ENCODE measurements at places on chromosomes 6 and 20. TPM values are rescaled to one million over a fixed set of nuclear protein-coding genes. Genes with fewer than 3 reads are reported as not detected.

TULP1 gene
- 1.3 TPM for total RNA-seq

DNA sequence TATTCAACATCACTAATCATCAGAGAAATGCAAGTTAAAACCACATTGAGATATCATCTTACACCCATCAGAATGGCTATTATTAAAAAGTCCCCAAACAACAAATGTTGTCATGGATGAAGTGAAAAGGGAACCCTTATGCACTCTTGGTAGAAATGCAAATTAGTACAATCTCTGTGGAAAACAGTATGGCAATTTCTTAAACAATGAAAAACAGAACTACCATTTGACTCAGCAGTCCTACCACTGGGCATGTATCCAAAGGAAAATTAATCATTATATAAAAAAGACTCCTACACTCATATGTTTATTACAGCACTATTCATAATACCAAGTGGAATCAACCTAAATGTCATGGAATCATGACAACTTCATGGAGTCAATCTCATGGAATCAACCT, 611.3 kb upstream of the GJE1 start:
- DNase-seq = no peak
- no peak overlapping the region for H3K4me3 ChIP-seq
- no peaks in the 10 kb centered on the region for H3K36me3 ChIP-seq
- H3K4me1 ChIP-seq = no peaks in the 10 kb centered on the region

DNA sequence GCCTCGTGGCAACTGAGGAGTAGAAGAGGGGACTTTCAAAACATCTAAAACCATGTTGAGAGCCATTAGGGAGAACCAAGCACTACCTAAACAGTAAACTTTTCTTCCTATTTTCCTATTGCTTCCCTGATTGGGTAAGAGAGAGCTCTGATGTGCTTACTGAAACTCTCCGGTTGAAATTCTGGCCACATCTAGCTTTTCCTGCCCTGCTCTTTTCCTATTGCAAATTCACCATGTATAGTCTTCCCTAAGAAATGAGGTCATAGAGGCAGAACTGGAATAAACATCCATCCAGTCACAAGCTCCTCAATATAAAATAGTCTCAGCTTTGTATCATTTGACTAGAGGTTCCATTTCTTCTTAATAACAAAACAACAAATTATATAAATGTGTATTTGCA, 199.5 kb upstream of the CNR1 start:
- H3K4me1 ChIP-seq = peaks cover 10% of the 10 kb centered on the region
- no peak for DNase-seq
- no peaks in the 10 kb centered on the region for H3K36me3 ChIP-seq
- H3K4me3 ChIP-seq = no peak overlapping the region
- no peaks in the 10 kb centered on the region for H3K27me3 ChIP-seq

DNA sequence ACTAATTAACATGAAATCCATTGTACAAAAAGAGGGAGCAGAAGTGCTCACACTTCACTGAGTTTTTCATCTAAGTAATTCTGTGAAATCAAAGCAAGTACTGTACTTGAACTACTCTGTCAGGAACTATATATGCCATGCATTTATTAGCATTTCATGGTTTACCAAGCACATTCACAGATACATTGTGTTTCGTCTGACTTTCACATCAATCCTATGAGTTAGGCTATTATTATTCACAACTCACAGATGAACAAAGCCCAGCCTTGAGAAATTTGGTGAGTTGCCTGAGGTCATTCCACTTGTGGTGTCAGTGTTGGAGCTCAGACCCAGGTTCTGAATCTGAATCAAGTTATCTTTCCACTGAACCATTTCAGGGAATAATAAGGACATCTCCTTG, 33.7 kb upstream of the TENT5A start:
- no peaks in the 10 kb centered on the region for H3K36me3 ChIP-seq
- DNase-seq = no peak
- no peak overlapping the region for H3K4me3 ChIP-seq
- no peak overlapping the region for H3K27ac ChIP-seq
- H3K4me1 ChIP-seq = peaks cover 35% of the 10 kb centered on the region

GLP1R gene
- total RNA-seq = 3.7 TPM

- H3K4me3 ChIP-seq = peak overlapping the region; percentile 95
Observed at GRCh38 chr6:159693894-159694545, 979 bp upstream of the SOD2 start.

- DNase-seq = peak; percentile 50
- H3K4me3 ChIP-seq = no peak overlapping the region
- H3K36me3 ChIP-seq = no peaks in the 10 kb centered on the region
- no peaks in the 10 kb centered on the region for H3K27me3 ChIP-seq
- peaks cover 10% of the 10 kb centered on the region for H3K4me1 ChIP-seq
- peak overlapping the region; percentile 60 for H3K27ac ChIP-seq
Observed at GRCh38 chr20:57323034-57323433, 6.6 kb upstream of the SPO11 start.

DNA sequence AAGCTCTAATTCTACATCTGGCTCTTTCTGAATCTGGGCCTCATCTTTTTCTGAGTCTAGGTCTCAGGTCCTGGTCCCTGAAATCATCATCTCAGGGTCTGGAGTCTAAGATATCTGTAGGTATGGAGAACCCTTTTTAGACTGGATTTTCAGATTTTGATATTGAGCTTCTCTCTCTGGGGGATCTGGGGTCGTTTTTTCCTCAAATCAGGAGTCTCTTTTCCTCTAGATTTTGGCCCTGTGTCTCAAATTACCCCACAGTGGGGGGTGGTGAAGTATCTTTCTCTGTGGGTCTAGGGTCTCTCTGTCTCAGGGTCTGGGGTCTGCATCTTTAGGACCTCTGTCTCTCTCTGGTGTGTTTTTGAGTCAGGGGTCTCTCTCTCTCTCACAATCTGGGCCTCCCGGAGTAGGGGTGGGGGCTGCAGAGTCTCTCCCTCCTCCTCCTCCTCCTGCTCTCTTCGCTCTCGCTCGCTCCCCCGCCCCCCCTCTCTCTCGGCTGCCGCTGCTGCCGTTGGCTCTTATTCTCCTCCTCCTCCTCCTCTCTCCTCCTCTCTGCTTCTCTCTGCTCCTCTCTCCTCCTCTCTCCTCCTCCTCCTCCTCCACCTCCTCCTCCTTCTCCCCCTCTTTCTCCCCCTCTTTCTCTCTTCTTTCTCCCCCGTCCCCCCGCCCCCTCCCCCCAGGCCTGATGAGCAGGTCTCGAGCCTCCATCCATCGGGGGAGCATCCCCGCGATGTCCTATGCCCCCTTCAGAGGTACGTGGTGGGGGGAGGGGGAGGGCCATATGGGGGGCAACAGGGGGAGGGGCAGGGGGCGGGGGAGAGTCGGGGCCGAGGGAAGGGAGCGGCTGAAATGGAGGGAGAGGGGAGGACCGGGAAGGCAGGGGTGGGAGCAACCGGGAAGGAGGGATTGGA, at the start of gene SYNGAP1:
Gene SYNGAP1, plus strand, starts transcription at position 486 of the 911 bp plus-strand sequence. Its CDS starts 200 bp downstream, at position 686.
- H3K36me3 ChIP-seq = peaks cover 9% of the 10 kb centered on the region
- peaks cover 45% of the 10 kb centered on the region for H3K4me1 ChIP-seq
- peak within 1 kb of the TSS; percentile 98 for H3K4me3 ChIP-seq
- H3K27me3 ChIP-seq = no peaks in the 10 kb centered on the region
- peak within 1 kb of the TSS; percentile 98 for H3K27ac ChIP-seq

MEP1A gene
- total RNA-seq = not detected

DNA sequence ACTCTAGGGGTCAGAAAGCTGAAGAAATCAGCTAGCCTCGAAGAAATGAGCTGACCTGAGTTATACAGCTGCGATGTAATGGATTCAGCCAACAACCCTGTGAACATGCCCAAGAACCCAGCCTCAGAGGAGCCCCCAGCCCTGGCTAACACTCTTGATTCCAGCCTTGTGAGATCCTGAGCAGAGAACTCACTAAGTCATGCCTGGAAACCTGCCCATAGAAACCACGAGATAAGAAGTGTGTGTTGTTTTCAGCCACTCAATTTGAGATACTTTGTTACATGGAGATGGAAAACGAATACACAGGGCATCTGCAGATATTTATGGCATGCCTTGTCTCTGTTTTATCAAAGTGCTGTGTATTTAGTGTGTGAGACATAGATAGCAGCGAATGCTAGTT, 265.2 kb downstream of the QKI start:
- no peaks in the 10 kb centered on the region for H3K4me1 ChIP-seq
- H3K36me3 ChIP-seq = no peaks in the 10 kb centered on the region
- H3K4me3 ChIP-seq = no peak overlapping the region
- DNase-seq = no peak

GRCh38 chr6:159973406-159973805, 4.5 kb downstream of the IGF2R start:
- H3K36me3 ChIP-seq = no peaks in the 10 kb centered on the region
- H3K27ac ChIP-seq = no peak overlapping the region
- peaks cover 63% of the 10 kb centered on the region for H3K4me1 ChIP-seq

DNAH8 gene
- total RNA-seq = not detected

APOM gene
- total RNA-seq = 1.2 TPM

- H3K36me3 ChIP-seq = no peaks in the 10 kb centered on the region
- no peak for DNase-seq
- H3K4me3 ChIP-seq = peak overlapping the region; percentile 68
- H3K27ac ChIP-seq = no peak overlapping the region
- no peaks in the 10 kb centered on the region for H3K27me3 ChIP-seq
Observed at GRCh38 chr20:43515628-43516027, 8.1 kb downstream of the L3MBTL1 start.

DNA sequence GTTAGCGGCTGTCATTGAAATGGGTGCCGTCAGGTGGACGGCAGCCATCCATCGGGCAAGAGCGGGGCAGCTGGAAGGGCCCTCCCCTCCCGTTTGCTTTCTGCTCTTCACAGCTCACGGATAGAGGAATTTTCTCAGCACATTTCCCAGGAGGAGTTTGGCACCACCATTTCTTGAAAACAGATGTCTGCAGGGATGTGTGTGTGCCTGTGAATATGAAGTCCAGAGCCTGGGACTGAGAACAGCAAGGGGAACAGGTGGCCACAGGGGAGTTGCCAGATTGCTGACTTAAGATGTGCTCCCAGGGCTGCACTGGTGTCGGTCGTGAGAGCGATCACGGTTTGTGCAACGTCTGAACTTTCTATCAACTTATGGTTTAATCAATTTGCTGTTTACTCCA, 22.1 kb upstream of the ECI2 start:
- no peaks in the 10 kb centered on the region for H3K36me3 ChIP-seq
- no peak for DNase-seq
- H3K4me3 ChIP-seq = no peak overlapping the region
- H3K4me1 ChIP-seq = no peaks in the 10 kb centered on the region
- no peak overlapping the region for H3K27ac ChIP-seq

DNA sequence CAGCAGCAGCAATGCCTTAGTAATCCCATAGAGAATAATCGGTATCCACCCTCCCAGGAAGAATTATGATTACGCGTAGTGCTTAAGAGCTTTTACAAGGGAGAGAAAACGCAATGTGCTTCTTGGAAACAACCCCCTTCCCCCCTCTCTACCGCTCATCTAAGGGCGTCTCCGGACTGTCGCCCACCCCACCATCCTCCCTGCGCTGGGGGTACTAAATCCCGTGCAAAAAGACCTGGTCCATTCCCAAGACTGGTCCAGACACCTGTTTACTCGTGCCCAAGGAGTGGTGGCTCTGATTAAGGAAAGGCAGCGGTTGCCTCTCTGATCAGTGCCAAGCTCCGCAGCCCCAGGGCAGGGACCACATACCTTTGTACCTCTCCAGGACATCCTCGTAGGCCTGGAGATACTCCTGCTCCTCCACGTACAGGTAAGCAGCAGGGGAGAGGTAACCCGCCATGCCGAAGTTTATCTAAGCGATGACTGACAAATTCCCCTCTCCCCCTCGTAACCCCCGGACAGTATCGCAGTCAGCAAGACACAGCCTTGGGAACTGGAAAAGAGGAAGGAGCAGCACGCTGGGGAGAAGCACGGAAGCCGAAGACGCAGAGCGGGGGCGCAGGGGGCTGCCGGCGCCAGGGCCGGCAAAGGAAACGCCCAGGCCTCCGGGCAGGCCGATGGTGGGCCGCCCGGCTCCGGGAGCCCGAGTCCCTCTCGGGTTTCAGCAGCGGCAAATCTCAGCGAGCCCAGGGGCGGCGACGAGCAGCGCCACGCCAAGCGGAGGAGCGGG, 112.0 kb upstream of the BEND6 start:
- H3K27ac ChIP-seq = peak overlapping the region; percentile 90
- H3K4me1 ChIP-seq = peaks cover 73% of the 10 kb centered on the region
- H3K4me3 ChIP-seq = peak overlapping the region; percentile 87
- no peaks in the 10 kb centered on the region for H3K27me3 ChIP-seq
- H3K36me3 ChIP-seq = no peaks in the 10 kb centered on the region

- no peaks in the 10 kb centered on the region for H3K36me3 ChIP-seq
- H3K4me3 ChIP-seq = no peak overlapping the region
- H3K27me3 ChIP-seq = no peaks in the 10 kb centered on the region
- peak; percentile 50 for DNase-seq
- peak overlapping the region; percentile 84 for H3K27ac ChIP-seq
Observed at GRCh38 chr20:49990271-49990720, 7.5 kb downstream of the SNAI1 start.

DNA sequence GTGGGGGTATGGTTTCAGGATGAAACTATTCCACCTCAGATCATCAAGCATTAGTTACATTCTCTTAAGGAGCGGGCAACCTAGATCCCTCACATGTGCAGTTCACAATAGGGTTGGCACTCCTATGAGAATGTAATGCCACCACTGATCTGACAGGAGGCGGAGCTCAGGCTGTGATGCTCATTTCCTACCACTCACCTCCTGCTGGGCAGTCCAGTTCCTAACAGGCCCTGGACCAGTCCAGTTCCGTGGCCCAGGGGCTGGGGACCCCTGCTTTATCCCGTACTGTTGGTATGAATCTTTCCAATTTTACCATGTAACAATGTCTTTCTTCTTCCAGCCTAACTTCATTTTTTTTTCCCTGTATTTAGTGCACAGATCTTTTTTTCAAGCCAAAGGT, 94.9 kb downstream of the OGFRL1 start:
- no peak for DNase-seq
- no peaks in the 10 kb centered on the region for H3K27me3 ChIP-seq
- peaks cover 19% of the 10 kb centered on the region for H3K4me1 ChIP-seq
- no peak overlapping the region for H3K27ac ChIP-seq

PRSS16 gene
- total RNA-seq = 11.8 TPM

RHAG gene
- not detected for total RNA-seq

GTF2H4 gene
- 46.5 TPM for total RNA-seq

DNA sequence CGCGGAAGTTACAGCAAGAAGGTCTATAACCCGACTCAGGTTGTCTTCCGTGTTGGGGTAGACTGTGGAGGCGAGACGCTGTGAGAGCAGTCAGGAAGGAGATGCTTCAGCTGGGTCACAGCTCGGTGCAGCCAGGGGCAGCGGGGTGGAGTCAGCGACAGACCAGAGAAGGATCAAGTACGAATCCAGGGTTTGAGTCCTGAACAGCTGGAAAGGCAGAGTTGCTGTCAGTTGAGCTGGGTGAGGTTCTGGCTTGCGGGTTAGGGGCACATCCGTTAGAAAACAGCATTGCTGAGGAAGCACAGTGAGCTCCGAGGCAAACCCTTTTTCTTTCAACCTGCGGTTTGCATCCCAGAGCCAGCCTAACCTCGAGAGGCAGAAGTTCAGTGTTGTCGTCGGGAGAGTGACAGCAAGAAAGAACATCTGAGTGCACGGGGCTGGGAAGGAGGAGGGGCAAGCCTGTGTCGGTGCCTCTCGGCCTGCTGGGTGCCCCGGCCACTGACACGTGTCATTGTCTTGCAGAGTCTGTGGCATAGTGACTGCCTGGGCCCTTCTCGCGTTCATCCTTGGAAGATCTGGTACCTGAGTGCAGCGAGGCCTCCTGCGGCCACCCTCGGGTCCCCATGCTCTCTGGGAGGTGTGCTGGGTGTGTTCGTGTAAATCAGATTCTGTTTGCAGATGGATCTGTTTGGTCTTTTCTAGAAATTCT, 20.0 kb downstream of the PNLDC1 start:
- H3K36me3 ChIP-seq = no peaks in the 10 kb centered on the region
- H3K4me3 ChIP-seq = no peak overlapping the region
- H3K27ac ChIP-seq = no peak overlapping the region

- H3K27ac ChIP-seq = no peak overlapping the region
- H3K4me3 ChIP-seq = no peak overlapping the region
- peaks cover 5% of the 10 kb centered on the region for H3K4me1 ChIP-seq
- DNase-seq = no peak
Observed at GRCh38 chr6:142822383-142822782, 122.6 kb downstream of the HIVEP2 start.

LAMA5 gene
- 298 TPM for total RNA-seq

MOXD1 gene
- 4.3 TPM for total RNA-seq

ERVFRD-1 gene
- total RNA-seq = not detected

OR2H2 gene
- not detected for total RNA-seq

Measured in GM23338 (cell line).